Activated CD8-positive, alpha-beta memory T cell treated with anti-CD3 and anti-CD28 coated beads, Interleukin-2, amount 10 ng/mL, durations not matched to agents 7 days and 5 days (primary cell): ENCODE measurements at places on chromosomes 11 and 22.

DNA sequence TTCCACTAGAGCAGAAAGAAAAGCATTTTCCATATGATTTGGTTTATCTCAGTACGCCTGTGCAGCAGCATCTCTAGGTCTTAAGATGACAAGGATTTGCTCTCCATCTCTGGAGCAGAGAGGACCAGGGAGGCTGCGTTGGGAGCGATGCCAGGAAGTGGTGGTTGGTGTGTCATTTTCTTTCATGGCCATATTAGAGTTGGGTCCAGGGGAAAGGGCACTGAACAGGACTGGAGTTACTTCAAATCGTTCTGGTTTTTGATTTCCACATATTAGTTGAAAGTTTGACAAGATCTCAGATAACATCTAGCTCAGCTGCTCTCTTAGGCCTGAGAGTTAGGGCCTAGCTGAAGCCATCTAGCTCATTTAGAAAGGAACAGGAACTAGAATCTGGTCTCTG, 157.7 kb downstream of the ADAMTS15 start:
- no peak for DNase-seq

DNA sequence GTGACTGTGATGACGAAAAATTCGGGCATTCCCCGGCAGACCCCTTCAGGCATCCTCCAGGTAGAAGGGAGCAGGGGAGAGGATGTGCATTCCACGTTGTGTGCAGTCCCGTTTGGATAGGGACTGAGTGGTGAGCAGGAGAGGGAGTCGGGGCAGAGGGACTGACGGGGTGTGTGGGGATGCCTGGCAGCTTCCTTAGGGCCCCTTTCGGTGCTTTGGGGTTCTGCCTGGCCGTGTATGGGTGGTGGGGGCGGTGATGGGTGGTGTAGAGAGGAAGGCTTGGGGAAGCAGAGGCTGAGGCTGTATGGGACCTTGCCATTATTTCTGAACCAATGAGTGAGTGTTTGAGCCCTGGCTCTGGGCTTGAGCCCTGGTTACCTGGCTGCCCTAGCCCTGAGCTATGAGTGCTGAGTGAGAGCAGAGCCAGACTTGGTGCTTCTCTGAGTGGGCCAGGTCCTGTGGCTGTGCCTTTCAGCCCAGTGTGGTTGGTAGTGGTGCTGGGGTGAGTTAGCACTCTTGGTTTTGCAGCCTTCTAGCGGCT, 914 bp downstream of the INPPL1 start:
- peak; percentile 75 for DNase-seq

GRCh38 chr11:117882311-117882905, 6.0 kb upstream of the FXYD6 start:
- peak; percentile 31 for DNase-seq

GRCh38 chr11:60821827-60822599, 19.9 kb upstream of the CCDC86 start:
- DNase-seq: no peak

DNA sequence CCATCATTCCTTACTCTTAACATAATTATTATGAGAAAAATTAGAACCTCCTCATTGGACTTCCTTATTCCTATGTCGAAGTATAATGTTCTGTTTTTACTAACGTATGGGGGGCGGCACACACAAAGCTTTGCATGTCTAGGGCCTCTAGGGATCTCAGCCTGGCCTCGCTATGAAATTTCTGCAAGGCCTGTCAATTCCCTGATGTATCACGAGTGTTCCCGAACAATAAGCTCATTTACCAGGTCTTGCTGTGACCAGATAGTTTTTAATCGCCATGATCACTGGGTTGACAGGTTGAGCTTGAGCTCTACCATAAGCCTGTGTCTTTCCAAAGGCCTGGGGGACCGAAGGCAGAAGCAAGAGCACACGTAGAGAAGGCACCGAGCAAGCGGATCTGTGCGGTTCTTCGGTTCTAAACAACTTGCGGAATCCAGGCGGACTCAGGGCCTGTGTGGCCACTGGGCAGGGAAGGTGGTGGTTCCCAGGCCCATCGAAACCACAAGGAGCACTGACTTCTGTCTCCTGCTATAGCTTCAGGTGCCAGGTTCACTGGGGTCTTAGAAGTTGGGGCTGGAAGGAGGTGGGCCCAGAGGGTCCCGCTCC, 10.4 kb upstream of the FXYD2 start:
- no peak for DNase-seq

- no peak for DNase-seq
These were observed 92.7 kb downstream of the MSANTD4 start for GRCh38 chr11:105929084-105929955.
